HFFc6 (cell line): ENCODE measurements at places on chromosomes 4 and X. TPM values are rescaled to one million over a fixed set of nuclear protein-coding genes. Genes with fewer than 3 reads are reported as not detected.

DNA sequence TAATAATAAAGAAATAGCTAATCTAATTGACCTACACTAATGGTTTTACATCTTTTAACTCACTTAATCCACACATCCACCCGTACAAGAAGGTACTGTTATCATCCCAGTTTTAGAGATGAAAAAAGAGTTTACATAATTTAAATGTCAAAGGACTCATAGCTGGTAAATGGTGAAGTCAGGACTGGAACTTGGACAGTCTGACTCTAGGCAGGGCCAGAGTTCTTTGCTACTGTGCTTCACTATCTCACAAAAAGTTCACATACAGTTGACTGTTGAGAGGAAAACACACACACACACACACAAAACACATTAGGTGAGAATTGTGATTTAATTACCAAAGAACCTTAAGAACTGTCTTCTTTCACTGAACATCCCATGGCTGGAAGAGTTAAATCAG, 71.2 kb upstream of the PRSS48 start:
- DNase-seq: no peak

DNA sequence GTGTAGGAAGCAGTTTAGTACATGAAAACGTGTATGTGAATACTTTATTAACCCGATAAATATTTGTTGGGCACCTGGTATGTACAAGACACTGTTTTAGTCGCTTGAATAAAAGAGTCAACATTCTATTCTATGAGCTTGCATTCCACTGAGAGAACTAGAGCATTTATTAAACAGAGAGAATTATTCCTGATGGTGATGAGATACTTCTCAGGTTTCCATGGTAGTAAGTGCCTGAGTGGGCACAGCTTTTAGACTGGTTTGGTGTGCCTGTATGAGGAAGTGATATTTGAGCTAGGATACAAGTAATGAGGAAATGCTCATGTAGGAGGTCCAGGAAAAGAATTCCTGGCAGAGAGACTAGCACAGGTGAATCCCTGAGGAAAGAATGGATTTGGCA, 94.2 kb downstream of the ATP10D start:
- DNase-seq: no peak

DNA sequence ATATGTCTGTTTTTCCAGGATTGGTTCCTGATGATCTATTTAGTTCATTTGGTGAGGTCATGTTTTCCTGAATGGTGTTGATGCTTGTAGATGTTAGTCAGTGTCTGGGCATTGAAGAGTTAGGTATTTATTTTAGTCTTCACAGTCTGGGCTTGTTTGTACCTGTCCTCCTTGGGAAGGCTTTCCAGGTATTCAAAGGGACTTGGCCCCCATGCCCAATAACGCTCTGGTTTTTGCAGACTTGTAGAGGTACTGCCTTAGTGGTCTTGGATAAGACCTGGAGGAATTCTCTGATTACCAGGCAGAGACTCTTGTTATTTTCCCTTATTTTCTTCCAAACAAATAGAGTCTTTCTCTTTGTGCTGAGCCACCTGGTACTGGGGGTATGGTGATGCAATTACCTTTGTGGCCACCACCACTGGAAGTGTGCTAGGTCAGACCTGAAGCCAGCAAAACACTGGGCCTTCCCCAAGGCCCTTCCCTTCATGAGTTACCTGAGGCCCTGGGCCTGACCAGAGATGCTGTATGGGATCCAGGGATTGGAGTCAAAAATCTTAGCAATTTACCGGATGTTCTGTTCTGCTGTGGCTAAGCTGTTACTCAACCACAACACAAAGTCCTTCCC, 63.3 kb upstream of the RXFP1 start:
- DNase-seq: no peak

NWD2 gene
- total RNA-seq: not detected in 3 replicates

KLB gene
- total RNA-seq: not detected in 2 replicates

DNA sequence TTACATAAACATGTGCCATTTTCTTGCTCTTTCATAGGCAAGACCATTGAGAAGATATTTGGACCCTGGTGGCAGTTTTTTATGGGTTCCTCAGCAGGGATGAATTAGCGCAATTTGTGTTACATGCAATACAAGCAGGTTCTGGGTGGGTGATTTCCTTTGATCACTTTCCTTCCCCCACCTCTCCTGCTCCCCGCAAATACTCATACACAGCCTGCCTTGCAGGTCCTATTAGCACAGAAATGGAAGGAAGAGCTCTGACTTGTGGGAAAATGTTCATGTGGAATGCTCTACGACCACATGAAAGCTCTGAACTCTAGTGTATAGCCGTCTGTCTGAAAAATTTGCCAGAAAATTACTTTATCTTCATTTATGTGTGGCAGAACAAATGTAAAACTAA, 361.0 kb upstream of the FAT1 start:
- DNase-seq: no peak

- no peak for DNase-seq
These were observed 105.0 kb upstream of the NR0B1 start for GRCh38 chrX:30414144-30414543.

DNA sequence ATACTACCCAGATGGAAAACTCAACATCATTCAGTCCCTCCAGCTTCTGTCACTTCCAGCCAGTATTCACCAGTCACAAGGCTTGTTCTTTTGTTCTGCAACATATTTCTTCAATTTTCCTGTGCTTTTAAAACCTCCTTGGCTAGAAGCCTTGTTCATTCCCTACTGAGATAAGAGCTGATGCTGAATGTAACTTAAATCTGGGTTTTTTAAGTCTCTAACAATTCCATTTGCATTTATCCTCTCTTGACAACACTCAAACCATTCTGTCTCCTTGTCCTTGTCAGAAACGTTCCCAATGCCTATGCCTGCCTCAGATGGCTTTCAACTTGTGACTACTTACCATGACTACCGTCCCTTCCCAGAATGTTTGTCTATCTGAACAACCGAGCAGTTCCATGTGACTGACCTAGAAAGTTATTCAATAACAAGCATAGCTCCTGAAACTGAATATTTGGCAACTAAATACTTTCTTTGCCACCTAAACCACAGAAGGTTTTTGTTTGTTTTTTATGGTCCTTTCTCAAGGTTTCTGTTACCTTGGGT, 682.9 kb upstream of the GALNTL6 start:
- DNase-seq: no peak

- no peak for DNase-seq
These were observed 202.1 kb downstream of the GPC3 start for GRCh38 chrX:133783274-133783673.

DNA sequence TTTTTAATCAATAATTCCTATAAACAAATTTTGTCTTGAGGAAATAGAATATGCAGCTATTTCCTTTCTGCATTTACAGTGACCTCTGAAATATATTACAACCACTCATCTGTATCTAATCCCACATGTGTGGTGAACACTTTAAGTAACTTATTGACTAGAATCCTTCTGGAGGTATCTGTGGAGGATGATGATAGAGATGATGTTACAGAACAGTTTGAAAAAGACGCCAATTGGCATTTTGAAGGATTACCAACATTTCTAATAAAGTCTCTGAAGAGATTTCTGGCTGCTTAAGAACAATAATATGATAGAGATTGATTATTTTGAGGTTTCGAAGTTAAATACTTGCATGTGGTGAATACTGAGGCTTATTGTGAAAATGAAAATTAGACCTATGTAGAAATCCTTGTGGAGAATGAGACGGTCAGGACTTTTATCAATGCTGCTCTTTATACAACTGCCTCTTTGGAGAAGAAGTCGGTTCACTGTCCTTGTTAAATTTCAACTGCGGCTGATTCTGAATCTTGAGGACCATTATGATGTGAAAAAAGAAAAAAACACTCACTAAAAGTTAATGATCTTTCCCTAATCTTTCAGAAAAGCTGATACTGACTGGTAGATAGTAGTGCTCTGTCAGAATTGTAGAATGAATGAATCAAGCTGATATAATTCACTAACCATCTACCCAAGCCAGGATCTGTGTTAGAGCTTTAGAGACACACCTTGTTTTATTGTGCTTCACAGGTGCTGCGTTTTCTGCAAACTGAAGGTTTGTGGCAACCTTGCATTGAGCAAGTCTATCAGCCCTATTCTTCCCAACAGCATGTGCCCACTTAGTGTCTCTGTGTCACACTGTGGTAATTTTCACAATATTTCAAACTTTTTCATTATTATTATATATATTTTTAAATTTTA, 204.7 kb downstream of the SPRY1 start:
- no peak for DNase-seq

GRCh38 chrX:18668071-18668835, 3.7 kb downstream of the RS1 start:
- no peak for DNase-seq

KLHL15 gene
- 8.3 to 9.0 TPM (median 8.4 TPM) in 3 replicates for total RNA-seq

RASGEF1B gene
- total RNA-seq: not detected in 3 replicates

DNA sequence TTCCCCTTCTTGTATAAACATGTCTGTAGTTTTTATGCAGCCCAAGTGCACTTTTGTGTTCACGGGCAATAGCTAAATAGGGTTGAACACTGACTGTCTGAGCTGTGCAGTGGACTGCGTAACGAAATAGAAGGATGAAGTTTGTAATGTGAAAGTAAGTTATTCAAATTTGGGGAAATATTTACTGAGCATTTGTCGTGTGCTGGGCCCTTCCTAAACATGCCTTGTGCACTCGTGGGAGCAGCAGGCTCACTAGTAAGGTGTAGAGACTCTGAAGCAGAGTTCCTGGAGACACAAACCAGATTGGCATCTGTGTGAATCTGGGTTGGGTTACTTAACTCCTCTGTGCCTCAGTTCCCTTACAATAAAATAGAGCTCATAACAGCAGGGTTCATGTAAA, 51.7 kb upstream of the C1QTNF7 start:
- DNase-seq: no peak

DNA sequence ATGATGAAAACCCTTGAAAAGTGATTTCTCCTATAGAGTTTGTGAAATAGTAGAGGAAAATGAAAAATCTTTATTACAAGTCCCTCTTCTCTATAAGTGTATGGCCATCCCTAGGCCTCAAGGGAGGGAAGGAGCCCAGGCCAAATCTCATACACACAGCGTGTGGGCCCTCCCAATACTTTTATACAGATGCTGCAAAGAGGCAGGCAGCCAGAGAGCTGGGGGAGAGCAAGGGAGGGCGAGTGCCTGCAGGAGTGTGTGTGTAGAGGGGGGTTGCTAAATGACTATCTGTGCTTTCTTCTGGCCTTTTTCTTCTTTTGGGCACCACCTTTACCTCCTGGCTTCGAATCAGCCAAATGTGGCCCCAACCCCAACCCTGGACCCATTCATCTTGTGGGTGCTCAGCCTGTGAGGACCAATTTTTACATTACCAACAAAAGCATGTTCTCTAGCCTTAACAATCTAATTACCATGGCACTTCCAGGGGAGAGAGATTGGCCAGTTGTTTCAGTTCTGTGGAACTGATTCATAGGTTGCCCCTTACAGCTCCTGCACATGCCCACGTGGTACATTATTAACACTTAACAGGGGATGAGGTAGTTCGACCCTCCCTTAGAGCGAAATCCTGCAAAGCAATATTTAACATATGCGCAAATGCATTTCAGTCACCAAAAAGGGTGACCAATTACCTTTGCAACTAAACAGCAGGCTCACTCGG, 2.0 kb downstream of the GPC3 start:
- DNase-seq: no peak

LIMCH1 gene
- total RNA-seq: 15.9 and 210 TPM in 2 replicates

DNA sequence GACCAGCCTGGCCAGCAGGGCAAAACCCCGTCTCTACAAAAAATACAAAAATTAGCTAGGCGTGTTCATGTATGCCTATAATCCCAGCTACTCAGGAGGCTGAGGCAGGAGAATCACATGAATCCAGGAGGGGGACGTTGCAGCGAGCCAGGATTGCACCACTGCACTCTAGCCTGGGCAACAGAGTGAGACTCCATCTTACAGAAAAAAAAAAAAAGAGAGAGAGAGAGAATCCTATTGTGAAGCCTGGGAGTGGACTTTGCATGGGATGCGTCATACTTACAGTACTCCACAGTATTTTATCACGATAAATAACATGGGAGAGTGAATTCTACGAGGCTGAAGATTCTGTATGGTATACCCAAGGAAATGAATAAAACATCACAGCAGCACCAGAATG, 139.6 kb downstream of the AASDH start:
- DNase-seq: no peak

DNA sequence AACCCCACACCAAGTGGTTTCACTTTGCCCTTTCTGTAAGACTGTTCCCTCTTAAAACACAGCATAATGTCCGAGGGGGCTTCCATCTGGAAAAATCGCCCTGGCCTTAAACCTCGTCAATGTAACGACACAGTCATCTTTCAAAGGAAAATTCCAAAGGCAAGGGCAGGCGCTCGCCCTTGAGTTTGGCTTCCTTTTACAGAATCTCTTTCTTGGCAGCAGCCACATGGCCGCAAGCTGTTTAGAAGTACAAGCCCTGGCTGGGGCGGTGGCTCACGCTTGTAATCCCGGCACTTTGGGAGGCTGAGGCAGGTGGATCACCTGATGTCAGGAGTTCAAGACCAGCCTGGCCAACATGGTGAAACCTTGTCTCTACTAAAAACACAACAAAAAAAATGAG, 27.1 kb upstream of the GRPEL1 start:
- DNase-seq: no peak

OTUD6A gene
- not detected in 2 replicates for total RNA-seq

GRCh38 chr4:140154572-140154891, 548 bp upstream of the MAML3 start:
- DNase-seq: no peak

TMEM47 gene
- 84.4 to 115 TPM (median 99.4 TPM) in 3 replicates for total RNA-seq

DNA sequence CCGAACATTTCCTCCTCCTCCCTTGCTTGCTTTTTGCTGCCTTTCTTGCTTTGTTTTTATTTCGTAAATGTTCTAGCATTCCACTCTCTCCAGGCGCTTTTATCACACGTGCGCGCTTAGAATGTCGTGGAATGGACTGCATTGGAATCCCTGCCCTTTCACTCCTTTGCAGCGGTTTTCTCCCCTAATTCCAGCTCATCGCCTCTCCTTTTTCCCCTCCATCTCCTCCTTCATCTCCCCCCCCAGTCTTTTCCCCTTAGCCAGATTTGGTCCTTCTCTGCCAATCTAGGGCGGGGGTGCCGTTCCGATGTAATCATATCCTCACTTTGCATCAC, 579 bp downstream of the OGT start:
- DNase-seq: no peak

DNA sequence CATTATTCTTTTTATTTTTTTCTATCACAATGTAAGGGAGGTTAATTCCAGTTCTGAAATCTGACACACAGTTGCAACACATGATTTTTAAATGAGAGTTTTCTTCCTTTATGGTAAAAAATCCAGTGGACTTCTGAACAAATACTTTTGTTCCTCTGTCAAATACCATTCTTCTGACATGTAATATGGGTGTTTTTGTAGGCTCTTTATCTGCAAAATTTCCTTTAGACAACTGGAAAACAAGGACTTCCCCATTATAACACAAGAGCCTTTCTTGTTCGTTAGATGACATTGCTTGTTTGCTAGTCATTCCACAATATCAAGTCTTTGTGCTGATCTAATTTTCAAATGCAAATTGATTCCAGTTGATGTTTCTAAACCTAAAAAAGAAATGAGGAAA, 7.7 kb downstream of the FANCB start:
- peak; percentile 37 for DNase-seq

DNA sequence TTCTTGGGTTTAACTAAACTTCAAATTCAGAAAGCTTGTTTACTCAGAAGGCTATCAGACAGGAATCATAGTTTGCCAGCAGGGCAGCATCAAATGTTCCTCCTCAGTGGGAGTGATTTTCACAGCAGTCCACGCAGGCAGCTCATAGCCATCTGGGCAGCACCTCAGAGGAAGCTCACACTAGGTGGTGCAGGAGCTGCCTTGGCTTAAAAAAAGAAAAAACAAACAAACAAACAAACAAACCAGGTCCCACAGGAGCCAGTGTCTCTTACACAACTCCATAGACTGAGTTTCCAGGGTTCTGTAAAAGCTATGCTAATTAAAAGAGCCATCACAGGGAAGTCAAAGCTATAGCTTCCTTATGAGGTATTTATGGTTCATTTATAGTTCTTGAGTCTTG, 10.5 kb upstream of the KLHL5 start:
- DNase-seq: no peak

GRCh38 chrX:40281336-40282005, 183.7 kb upstream of the BCOR start:
- no peak for DNase-seq
